ENCODE measurements at places on chromosomes 7 and 10. TPM values are rescaled to one million over a fixed set of nuclear protein-coding genes. Genes with fewer than 3 reads are reported as not detected.

The AUTS2 gene
- total RNA-seq, result 13.9 TPM

DNA sequence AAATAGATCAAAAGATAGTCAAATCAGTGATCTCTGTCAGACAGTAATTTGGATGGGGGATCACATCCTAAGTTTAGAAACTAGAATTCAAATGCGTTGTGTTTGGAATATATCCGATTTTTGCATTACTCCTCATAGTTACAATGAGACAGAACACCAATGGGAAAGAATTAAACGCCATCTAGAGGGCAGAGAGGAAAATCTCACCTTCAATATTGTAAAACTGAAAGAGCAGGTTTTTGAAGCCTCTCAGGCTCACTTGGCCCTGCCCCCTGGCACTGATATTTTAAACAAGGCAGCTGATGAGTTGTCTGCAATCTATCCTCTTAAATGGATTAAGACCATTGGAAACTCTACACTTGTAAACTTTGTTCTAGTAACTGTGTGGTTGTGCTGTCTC, 17.7 kb downstream of the FRG2B start:
- no peak for DNase-seq

DNA sequence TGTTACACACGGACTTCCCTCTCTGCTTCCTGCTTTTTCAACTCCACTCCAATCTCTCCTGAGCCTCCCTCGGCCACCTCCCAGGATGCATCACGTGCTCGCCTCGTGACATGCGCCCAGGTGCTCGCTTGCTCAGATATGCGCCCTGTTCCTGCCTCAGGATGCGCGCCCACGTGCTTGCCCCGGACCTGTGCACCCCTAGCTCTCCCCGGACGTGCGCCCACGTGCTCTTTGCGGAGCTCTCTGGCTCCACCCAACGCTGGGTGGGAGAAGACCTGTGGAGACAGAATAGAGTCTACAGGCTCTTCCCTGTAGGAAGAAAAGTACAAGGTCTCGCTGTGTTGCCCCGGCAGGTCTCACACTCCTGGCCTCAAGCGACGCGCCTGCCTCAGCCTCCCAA, 23.1 kb downstream of the PARD3 start:
- DNase-seq, result no peak

- DNase-seq, result no peak
These were observed 12.9 kb upstream of the WASL start for GRCh38 chr7:123761729-123762128.

DNA sequence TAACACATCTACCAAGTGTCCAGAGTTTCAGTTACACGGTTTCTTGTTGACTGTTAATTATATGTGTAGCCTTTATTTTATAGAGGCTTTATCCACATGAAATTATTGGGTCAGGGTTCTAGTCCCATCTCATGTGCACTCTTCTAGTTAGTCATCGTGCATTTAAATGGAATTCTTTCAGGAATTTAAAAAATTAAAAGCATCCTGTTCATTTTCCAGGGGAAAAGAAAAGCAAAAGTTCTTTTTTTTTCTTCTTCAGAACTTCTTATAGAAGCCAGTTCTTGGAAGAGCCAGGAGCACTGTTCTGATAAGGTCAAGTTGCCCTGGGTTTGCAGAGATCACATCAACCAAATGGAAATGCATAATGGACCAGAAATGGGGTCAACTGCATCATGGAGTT, 324.7 kb downstream of the INHBA start:
- DNase-seq, result no peak
